Activated gamma-delta T cell treated with Interleukin-2 at 50 U/mL for 16 hours (primary cell): ENCODE measurements at places on chromosomes 4 and X.

DNA sequence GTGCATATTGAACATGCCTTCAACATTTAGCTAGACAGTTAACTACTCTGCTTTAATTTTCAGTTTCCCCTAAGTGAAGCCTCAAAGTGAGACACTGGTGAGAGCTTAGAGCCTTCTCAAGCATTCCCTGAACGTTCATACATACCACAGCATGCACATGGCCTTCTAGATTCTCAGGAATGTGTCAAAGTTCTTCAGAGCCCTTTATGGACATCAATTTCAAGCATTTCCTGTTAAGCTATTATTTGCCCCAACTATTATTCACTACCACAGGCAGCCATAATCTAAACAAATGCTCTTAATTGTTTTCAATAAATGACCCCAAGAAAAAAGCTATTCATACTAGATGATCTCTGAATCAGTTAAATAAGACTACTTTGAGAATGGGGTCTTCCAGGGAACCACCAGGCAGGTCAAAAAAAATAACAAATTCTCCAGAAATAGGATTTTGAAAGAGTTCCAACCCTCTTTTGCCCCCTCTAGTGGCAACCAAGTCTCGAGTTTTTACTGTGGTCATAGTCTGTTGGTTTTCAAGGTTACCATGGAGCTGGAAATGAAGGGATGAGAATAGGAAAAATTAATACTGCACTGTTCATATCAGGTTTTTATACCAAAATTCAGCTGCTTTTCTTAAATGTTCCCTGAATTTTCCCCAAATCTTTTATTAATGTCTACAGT, 235.4 kb downstream of the RAB28 start:
- DNase-seq, result no peak

- no peak for DNase-seq
Measured at GRCh38 chrX:147953976-147954375, 27.2 kb upstream of the FMR1NB start.

- no peak for DNase-seq
Measured at GRCh38 chrX:29488919-29489318, 726.4 kb upstream of the MAGEB2 start.

DNA sequence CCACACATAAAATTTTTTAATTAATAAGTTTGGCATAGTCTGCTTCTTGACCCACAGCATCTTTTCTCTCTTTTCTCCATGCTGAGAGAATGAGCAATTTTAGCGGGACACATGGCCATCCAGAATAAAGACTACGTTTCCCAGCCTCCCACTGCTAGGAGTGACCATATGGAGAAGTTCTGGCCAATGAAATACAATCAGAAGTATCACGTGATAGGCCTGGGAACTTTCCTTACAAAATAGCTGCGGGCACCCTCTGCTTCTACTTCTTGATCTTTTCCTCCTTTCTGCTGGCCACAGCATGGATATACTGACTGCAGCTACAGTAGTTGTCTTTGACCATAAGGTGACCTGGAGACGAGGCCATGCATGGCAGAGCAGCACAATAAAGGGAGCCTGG, 348.0 kb downstream of the BCOR start:
- no peak for DNase-seq

DNA sequence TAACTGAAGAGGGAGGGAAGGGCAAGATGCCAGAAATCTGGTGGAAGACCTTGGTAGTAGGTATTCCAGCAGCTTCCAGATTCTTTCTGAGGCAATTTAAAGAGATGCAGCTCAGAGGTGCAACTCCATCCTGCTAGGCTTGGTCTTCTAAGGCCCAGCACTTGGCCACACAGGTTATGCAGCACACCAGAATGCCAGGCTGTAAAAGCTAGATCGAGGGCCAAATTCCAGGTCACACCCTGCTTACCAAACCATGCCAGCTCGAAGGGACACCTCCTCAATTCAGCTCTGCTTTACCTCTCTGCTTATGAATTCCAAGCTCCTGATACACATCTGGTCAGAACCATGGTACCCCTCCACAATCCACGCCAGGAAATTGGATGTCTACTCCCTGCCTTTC, 19.8 kb upstream of the ATXN3L start:
- no peak for DNase-seq

GRCh38 chr4:8115916-8116315, 42.7 kb downstream of the ABLIM2 start:
- DNase-seq, result no peak

GRCh38 chr4:189162073-189162789, 778.4 kb upstream of the FRG1 start:
- no peak for DNase-seq

- DNase-seq, result no peak
Measured at GRCh38 chr4:114642173-114642780, 43.7 kb downstream of the UGT8 start.

DNA sequence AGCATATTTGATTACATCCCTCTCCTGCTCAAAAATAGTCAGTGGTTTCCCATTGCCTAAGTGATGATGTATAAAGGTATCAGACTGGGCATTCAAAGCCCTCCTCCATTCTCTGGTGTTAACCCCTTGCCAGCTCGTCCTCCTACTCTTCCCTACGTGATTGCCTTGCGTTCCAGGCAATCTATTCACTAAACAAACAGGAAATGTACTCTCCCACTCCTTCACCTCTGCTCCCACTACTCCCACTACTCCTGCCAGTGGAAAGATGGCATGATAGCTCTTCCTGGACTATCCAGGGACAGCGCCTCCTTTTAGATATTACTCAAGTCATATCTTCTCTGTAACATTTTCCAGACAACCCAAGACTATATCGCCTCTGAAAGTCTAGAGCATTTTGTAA, 5.8 kb downstream of the DGAT2L6 start:
- DNase-seq, result no peak

DNA sequence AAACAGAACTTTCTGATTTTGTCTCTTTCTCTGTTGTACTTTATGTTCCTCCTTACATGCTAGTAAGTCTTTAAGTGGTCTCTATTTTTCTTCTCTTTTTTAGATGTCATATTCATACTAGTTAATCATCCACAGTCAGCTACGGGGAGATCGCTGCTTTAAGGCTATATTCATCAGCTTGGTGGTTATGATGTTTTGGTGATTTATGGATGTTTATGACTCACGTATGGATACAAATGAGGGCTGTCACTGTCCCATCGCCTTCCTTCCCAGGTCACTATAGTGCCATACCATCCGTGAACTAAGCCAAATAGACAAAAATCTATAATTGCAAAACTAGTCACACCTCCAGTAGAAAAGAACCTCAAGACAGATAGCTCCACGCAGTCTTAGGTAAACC, 296.8 kb upstream of the AADAT start:
- DNase-seq, result no peak

- no peak for DNase-seq
Measured at GRCh38 chrX:110846071-110846470, 50.5 kb upstream of the CHRDL1 start.

DNA sequence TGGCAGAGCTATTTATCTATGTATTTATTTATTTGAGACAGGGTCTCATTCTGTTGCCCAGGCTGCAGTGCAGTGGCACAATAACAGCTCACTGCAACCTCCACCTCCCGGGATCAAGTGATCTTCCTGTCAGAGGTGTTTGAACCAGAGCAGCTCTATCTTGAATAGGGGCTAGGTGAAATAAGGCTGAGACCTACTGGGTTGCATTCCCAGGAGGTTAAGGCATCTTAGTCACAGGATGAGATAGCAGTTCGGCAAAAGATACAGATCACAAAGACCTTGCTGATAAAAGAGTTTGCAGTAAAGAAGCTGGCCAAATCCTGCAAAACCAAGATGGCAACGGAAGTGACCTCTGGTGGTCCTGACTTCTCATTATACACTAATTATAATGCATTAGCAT, 501.9 kb downstream of the AFF2 start:
- DNase-seq, result no peak

- DNase-seq, result no peak
Measured at GRCh38 chr4:47519239-47519883, 34.3 kb downstream of the ATP10D start.

DNA sequence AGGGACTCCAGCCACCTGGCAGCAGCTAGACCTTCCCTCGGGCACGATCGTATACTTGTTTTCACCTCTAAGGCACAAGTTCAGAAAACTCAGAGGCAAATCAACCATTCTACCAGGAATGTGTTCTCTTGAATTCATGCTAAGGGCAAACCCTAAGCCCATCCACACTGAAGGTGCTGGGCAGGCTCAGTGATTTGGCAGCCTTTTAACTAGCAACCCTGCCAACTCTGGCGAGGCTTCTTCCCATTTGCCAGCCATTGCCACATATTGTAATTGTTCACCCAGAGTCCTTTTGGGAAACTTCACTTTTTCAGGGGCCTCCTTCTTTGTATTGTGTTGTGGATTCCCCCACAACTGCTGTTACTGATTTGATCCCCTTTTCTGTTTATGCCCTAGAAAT, 298.6 kb upstream of the LDB2 start:
- DNase-seq, result no peak

GRCh38 chr4:10962246-10962645, 277.7 kb upstream of the CLNK start:
- no peak for DNase-seq

GRCh38 chr4:84480082-84480481, 19.0 kb downstream of the NKX6-1 start:
- no peak for DNase-seq

- no peak for DNase-seq
Measured at GRCh38 chr4:55503169-55503568, 43.5 kb downstream of the CLOCK start.

DNA sequence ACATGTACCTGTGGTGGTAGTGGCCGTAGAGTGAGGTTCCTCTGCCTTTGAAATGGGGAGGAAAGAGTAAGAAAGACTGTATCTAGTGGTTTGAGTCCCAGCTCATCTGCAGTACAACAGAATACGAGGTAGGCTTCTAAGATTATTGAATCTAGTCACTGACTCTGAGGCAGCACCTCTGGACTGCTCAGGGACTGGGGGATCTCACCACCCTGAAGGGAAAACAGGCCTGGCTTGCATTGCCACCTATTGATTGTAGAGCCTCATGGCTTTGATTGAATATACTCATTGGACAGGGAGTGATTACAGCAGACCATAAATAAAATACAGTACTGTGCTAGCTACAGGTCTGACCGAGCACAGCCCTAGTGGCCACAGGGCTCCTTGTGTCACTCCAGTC, 50.5 kb downstream of the GPR174 start:
- DNase-seq, result no peak

DNA sequence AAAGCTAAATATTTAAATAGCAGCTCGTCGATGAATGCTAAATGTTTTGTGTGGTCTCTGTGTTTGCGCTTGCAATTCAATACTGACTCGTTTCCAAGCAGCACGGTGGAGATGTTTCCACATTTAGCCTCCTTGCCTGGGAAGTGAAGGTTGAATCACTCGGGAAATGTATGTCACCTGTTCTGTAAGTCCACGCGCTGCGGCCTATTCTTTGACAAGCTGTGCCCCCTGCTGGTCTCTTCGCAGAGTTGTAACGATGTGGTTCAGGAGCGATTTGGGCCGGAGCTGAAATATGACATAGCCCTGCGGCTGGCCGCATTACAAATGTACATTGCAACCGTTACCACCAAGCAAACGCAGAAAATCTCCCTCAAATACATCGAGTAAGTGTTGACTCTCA, 89.6 kb upstream of the PRPS2 start:
- DNase-seq, result no peak

GRCh38 chrX:15299941-15300851, 15.2 kb downstream of the ASB11 start:
- DNase-seq, result no peak

DNA sequence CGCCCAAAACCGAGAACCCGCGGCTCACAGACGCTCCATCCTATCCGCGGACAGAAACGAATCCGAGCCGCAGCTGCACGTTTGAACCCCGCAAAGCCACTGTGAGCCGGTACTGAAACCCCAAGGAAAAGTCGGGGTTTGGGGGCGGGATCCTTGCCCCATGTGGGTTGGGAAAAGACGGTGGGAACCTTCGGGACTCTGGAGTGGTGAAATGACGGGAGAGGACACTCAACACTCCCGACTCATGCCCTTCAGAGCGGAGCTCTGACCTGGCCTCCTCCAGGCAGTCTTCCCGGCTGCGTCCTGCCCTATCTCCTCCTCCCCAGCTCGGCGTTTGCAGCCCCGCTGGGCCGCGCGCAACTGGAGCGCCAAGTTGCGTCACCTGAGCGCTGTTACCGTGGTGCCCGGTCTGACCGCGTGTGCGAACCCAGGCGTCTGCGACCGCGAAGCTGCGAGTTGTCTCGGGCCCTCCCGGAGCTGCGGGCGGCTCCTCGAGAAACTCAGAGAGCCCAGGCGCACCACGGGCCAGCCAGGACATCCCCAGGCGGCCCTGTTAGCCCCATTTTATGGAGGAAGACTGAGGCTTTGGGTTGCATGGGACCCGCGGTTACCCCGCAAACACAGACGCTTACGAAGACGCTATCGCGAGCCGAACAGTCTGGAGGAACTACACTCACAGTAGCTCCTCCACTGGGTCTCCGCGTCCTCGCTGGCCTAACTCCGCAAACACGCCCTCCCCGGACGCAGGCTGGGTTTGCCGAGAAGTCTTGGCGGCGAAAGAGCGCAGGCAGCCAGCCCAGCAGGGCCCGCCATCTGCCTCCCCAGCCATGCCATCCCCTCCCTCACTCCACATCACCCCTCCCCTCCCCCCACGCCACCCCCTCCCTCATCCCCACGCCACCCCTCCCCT, 20.3 kb upstream of the HMX1 start:
- no peak for DNase-seq

DNA sequence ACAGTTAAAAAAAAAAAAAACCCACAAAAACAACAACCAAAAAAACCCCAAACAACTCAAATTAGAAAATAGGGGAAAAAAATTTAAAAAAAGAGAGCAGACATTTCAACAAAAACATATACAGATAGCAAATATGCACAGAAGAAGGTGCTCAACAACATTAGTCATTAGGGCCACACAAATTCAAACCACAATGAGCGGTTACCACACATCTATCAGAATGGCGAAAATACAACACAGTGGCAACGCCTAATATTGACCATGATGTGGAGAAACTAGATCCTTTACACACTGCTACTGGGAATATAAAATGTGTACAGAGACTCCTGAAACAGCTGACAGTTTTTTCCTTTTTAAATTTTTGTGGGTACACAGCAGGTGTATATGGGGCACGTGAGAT, 19.4 kb downstream of the LYAR start:
- DNase-seq, result no peak

DNA sequence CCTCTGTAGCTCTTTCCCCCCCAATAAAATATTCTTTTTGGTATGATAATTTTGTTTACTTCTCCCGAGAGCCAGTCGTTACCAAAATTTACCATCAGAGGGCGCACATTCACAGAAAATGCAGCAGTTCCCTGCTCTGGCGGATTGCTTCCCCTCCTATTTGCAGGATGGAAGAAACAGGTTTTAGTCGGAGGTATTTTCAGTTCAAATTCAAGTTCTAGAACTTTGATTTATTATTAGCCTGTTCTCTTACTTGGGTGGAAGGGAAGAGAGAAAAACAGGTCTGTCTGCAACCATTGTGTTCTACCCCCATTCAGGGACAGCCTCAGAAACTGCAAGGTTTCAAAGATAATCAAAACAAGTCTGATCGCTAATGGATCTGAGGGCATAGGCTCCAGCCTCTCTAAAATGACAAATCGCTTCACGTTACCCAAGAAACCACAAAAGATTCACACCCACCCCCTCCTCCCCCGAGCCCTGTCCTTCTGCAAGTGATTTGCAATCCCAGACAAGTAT, 263.8 kb upstream of the RPS6KA3 start:
- peak; percentile 55 for DNase-seq
